Chondrocyte (in vitro differentiated cells): ENCODE measurements at places on chromosomes 2 and 18.

GRCh38 chr18:2148823-2149222, 422.5 kb downstream of the METTL4 start:
- no peak for DNase-seq

DNA sequence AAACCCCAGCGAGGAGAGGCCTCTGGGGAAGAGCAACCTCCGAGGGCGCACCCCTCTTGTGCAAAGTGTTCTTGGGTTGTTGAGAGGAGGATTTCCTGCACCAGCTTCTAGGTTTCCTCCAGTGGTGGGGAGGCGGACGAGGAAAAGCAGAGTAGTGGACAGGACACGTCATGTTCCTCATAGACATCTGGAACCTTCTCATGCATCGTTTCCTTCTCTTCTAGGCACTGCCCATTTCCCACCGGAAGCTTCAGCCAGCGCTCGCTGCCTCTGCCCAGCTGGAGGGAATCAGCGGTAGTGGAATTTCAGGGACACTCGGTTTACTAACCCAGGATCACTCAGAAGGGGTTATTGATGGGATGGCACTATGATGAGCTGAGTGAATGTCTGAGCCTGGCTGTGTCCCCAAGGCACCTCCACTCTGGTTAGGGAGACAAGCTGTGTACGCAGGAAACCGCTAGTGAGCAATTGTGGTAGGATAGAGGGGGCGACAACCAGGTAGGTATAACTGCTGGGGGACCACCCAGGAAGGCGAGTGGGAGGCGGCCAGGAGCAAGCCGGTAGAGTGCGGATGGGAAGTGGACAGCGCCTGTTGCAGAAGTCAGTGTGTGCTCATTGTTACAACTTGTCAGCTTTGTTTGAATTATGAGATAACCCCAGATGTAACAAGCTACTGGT, 960 bp upstream of the APOB start:
- no peak for DNase-seq

DNA sequence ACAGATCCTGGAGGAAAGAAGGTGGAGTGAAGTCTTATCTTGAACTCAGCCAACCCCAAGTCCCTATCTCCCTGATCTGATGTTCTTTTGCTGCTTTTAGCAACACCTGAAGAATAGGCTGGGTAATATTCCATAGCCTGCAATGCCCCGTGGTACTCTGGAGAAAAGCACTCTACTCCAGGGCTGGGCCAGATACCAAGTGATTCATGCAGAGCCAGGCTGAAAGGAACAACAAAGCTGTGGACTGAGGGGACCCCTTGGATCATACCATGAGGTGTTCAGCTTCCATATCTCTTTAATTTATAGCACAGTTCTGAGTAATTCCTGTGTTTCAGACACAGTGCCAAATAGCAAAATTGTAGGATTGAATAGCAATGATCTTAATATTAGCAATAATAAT, 130.6 kb downstream of the NXPH2 start:
- no peak for DNase-seq

DNA sequence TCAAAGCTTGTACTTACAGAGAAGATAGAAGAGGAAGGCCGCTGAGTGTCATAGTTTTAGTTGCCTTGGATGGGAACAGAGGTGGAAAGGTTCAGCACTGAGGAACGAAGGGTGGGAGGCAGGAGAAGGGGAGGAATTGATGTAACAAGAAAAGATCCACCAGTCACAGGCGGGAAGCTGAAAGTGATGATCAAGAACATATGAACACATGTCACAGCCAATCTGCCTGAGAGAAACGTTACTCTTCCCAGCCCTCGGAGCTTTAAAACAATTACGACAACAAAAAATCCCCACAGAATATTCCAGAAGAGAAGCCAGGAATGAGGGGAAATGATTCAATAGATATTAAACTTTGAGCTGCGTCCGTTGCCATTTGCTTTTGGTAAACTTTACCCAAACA, 87.1 kb downstream of the TSHZ1 start:
- DNase-seq: no peak

DNA sequence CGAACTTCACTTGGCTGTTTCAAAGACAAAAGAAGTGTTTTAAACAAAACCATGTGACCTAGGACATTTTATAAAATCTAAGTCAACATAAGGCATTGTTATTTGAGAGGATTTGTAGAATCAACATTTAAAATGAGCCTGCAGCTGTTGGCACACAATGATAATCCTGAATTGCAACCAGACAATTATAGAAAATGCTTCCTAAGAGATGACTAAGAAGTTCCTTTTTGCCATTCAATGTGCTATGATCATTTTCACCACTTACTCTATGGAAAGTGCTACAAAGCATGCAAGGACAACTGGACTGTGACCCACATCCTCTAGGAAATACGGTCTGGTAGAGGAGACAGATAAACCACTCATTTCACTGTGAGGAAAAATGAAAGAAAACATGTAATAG, 246.4 kb downstream of the CDH20 start:
- no peak for DNase-seq

- no peak for DNase-seq
These were observed 2.1 kb upstream of the SMAD2 start for GRCh38 chr18:47932603-47933002.

DNA sequence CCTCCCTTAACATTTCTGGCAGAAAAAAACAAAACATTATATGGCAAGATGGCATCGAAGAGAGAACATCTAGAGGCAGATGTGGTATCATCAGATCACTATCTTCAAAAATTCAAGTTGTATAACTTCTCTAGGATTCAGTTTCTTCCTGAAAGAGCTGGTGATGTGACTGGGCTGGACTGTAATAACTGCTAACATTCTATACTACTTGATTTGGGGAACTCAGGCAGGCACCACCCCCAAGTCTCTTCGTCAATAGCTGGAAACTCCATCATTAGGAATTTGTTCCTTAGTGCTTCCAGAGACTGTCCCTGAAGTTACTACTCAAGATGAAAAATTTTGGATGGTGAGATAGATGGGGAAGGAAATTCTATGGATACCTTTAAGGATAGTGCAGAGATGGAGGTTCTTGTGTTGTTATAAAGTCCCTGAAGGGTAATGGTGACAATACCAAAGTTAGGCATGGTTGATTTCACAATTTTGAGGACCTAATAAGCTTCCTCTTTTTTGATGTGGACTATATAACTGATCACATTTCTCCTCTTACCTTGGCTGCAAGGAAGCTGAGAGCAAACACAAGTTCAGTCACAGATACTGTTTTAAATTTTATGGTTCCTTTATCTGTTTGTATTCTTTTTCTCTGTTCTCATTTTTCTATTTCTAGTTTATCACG, 59.1 kb upstream of the PGAP1 start:
- no peak for DNase-seq

GRCh38 chr2:25505622-25506021, 163.9 kb upstream of the DNMT3A start:
- no peak for DNase-seq

GRCh38 chr18:9808295-9809241, 77.2 kb upstream of the TXNDC2 start:
- DNase-seq: no peak

GRCh38 chr2:85886590-85886989, 2.2 kb downstream of the ST3GAL5 start:
- DNase-seq: no peak

GRCh38 chr18:22847392-22847791, 85.7 kb upstream of the RBBP8 start:
- no peak for DNase-seq

DNA sequence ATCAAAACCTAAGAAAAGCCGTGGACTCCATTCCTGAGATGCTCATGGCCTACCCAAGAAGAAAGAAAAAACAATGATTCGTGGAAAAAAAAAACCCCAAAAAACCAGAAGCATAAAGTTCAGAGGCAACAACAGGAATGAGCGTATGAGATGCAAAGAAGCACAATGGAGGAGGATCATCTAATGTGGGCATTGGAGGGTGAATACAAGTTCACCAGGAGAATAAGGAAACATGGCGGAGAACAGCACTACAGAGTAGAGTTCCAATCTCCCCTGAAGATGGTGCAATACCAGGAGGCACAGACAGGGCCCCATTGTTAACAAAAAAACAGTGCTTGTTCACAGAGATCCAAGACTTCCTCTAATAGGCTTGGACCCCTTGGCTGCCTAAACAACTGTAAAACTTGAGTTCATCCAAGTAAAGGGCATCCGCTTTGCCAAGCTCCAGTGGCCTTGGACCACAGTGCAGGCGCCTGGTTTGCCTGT, 337.2 kb downstream of the PDE11A start:
- no peak for DNase-seq

DNA sequence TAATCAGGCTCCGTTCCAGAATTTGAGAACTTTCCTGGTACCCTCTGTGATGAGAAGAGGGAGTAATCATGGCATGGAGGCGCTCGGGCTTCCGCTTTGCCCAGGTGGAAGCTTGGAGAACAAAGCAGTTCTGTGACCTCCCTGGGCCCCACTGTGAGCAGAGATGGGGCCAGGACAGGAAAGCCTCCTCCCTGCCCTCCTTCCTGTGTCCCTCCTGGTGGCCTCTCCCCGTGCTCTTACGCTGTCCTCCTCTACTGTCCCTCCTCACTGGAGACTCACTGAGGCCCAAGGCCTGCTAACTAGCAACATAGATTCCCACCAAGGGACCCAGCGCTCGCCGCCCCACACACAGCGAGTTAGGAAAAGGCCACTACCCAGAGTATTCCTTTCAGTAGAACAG, 119.8 kb downstream of the MAPK4 start:
- DNase-seq: no peak

- no peak for DNase-seq
These were observed 23.8 kb downstream of the AAK1 start for GRCh38 chr2:69619725-69620124.

- DNase-seq: no peak
These were observed 123.1 kb downstream of the SOCS6 start for GRCh38 chr18:70411876-70412435.

- DNase-seq: peak; percentile 97
These were observed at the start of gene MBD2 for GRCh38 chr18:54224379-54225014. Gene MBD2 (minus strand): TSS chr18:54224669. CDS start chr18:54224559, 110 bp downstream.

DNA sequence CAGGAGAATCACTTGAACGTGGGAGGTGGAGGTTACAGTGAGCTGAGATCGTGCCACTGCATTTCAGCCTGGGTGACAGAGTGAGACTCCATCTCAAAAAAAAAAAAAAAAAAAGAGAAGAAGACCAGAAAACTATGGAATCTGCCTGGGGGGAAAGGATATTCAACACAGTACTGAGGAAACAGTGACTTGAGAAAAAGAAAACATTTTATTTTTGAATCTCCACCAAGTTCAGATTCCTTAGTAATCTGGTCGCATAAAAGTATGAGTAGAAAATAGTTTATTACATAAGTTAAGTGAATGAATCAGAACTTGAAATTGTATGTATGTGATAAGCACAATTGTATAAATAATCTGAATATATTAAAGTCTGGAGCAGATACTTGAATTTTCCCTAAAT, 13.0 kb upstream of the HAT1 start:
- no peak for DNase-seq

GRCh38 chr18:50573679-50574078, 13.8 kb downstream of the MAPK4 start:
- DNase-seq: no peak

GRCh38 chr2:142668420-142668819, 209.0 kb upstream of the KYNU start:
- no peak for DNase-seq

DNA sequence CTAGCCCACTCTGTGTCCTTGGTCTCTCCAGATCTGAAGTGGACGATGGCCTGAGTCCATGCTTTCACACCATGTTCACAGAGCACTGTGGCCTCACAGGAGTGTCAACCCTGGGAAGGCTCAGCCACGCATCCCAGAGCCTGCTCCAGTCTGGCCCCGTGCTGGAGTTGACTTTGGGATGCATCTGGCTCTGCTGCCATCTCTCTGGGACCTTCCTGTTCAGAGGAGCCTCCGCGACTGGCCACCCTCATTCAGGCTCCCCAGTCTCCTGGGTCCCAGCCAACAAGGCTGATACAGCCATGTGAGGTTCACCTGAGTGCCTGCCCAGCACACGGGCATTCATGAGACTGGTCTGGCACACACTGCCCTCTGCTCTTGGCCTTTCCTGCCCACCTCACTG, 199.7 kb upstream of the RAB6C start:
- no peak for DNase-seq

GRCh38 chr2:43207553-43208300, 18.7 kb downstream of the ZFP36L2 start:
- no peak for DNase-seq

- no peak for DNase-seq
These were observed 190.1 kb upstream of the GLI2 start for GRCh38 chr2:120545521-120546047.

GRCh38 chr2:230757476-230757875, 44.8 kb downstream of the CAB39 start:
- DNase-seq: no peak

GRCh38 chr18:75323821-75324585, 103.5 kb downstream of the SMIM21 start:
- DNase-seq: no peak

DNA sequence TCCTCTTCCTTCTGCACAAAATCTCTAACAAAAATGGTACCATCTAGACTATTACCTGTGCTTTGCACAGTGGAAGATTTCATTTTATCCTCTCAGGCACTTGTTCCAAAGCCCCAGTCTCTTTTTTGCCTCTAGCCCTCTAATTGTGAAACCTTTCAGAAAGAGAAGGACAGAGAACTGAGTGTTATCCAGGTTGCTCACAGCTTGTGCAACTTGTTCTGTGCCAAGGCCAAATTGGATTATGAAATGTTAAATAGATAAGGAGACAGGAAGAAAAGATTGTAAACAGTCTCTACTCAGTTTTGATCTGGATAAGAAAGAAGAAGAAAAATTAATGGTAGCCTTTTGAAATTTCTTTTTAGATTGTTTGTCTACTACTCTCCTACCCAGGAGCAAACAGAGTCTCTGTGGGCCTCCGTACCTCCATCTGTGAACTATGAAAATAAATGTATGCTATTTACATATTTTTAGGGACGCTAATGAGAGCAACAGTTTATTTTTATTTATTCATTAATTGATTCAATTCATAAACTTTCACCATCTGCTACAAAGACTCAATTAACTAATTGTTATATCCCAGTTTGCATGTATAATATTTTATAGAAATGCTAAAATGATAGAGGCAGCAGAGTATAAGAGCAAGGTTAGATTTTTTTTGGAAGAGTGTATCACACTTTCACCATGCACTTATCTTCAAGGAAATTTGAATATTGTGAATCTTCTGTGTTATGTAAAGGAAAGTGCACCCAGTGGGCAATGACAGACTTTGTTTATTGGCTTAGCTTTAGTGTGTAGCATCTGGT, 339.0 kb upstream of the ETAA1 start:
- no peak for DNase-seq

DNA sequence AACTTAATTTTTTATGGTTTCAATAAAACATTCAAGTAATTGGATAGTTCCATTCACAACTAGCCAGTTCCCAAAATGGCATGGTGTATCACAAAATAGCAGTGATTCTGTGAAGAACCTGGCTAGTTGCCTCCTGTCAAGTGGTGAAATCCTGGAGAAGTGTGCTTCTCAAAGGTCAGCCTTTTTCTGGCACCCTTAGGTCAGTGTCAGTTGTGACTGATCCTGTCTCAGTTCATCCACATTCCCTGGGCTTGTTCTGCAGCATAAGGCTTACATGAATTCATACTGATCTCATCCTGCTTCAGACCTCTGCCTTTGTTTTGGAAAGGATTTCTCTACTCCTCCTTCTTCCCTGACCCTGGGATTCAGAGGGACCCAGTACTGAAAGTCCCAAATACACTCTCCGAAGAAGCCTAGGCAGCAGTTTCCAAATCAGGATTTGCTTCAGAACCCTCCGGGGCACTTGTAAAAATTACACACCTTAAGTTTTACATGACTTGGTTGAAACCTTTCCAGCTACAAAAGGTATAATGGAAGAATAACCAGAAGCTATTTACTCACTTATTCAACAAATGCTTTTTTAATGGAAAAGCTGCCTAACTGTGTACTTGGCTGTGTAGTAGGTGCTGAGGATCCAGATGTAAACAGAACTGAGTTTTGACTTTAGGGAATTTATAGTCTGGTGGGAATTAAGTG, 11.0 kb downstream of the MAP3K20 start:
- no peak for DNase-seq
